HCT116 (cell line): ENCODE measurements at places on chromosomes 12 and 14. TPM values are rescaled to one million over a fixed set of nuclear protein-coding genes. Genes with fewer than 3 reads are reported as not detected.

Gene DMAC2L
- 8.9 TPM for total RNA-seq

GRCh38 chr14:63508033-63508432 is 35.1 kb downstream of the PPP2R5E start:
- H3K27me3 ChIP-seq = no peaks in the 10 kb centered on the region
- no peak overlapping the region for H3K4me3 ChIP-seq
- H3K36me3 ChIP-seq = no peaks in the 10 kb centered on the region
- no peak for DNase-seq

DNA sequence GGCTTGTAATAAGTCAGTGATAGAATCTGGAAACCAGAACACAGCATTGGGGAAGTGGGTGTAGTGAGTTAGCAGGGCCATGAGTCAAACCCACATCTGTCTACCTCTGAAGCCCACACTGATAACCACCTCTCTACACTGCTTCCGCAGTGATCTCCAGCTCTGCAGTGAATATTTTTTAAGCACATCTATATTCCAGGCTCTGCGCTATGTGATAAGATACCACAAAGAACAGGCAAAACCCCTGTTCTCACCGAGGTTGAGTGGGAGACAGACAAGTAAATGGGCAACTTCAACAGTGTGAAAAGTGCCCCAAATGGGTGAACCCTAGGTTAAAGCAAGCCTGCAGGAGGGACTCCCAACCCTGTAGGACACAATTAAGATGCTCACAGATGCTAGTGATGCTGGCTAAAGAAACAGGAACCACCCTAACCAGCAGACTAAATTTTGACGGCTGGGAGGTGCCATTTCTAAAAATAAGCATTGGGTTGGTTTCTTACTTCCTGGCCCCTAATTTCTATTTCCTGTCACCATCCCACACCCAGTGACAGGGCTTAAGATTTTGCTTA is 375.0 kb downstream of the DPF3 start:
- no peaks in the 10 kb centered on the region for H3K27me3 ChIP-seq
- H3K4me3 ChIP-seq = no peak overlapping the region
- no peak for DNase-seq
- no peak overlapping the region for H3K27ac ChIP-seq
- H3K36me3 ChIP-seq = no peaks in the 10 kb centered on the region
- H3K4me1 ChIP-seq = no peaks in the 10 kb centered on the region

Gene TAPBPL
- total RNA-seq = 0.54 TPM

Gene IL26
- total RNA-seq = not detected

Gene OAS1
- 0.64 TPM for total RNA-seq

DNA sequence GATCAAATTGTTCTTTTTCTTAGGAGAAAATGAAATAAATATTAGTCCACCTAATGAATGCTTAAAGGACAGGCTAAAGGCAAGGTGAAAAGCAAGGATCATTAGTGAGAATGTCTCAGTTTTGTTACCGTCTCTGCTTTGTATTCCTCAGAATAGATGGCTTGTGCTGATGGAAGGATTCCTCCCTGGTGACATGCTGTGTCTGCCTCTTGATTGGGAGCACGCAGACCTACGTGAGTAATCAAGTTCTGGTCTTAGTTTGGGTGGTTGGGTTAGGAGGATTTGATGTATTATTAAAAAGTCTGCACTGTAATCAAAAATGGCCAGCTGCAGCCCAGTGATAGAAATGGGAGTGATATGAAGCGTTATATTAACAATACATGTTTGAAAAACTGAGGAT is 78.8 kb upstream of the RTL1 start:
- no peak for DNase-seq
- H3K4me3 ChIP-seq = peak overlapping the region; percentile 36
- no peak overlapping the region for H3K27ac ChIP-seq
- H3K36me3 ChIP-seq = no peaks in the 10 kb centered on the region
- peaks cover 51% of the 10 kb centered on the region for H3K4me1 ChIP-seq

Gene LTB4R2
- 15.4 TPM for total RNA-seq

- no peak overlapping the region for H3K4me3 ChIP-seq
- peak; percentile 52 for DNase-seq
- H3K4me1 ChIP-seq = peaks cover 18% of the 10 kb centered on the region
- H3K36me3 ChIP-seq = no peaks in the 10 kb centered on the region
Measured at GRCh38 chr12:114625294-114625851, 58.6 kb downstream of the TBX3 start.

DNA sequence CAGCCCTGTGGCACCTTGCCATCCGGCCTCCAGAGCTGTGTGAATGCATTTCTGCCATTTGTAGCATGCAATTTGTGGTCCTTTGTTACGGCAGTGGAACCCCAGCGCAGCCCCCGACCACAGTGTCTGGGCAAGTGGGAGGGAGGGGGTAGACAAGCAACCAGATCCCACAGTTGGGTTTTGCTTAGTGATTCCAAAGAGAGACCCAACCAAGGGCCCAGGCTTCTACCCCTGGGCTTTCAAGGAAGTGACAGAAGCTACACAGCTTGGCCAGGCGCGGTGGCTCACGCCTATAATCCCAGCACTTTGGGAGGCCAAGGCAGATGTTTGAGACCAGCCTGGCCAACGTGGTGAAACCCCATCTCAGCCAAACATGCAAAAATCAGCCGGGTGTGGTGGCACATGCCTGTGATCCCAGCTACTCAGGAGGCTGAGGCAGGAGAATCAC is 17.8 kb downstream of the ZBTB42 start:
- no peaks in the 10 kb centered on the region for H3K27me3 ChIP-seq
- H3K27ac ChIP-seq = no peak overlapping the region
- peaks cover 14% of the 10 kb centered on the region; the same call in 1 of the 2 replicates for H3K4me1 ChIP-seq
- H3K4me3 ChIP-seq = no peak overlapping the region
- no peaks in the 10 kb centered on the region for H3K36me3 ChIP-seq

DNA sequence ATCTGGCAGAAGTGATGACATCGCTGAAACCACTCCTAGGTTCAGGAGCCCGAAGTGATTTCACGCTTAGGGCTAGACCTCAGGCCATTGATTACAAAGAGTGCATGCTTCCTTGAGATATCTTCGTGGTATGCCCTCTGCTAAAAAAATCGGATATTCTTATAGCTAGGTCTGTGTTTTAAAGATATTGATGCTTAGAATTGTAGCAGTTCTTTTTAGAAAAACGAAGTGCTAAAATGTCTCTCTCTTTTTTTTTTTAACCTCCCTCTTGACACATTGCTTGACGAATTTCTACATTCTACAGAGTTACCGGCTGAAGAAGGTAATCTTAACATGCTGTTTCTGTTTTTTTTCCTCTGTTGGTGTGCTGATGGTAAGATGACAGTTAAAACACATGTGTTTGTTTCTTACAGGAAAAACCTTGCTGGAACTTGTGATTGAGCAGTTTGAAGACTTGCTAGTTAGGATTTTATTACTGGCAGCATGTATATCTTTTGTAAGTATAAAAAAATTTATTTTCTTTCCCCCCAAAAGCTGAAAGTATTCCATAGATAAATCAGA is 1.3 kb downstream of the ATP2A2 start:
- H3K4me3 ChIP-seq = peak overlapping the region; percentile 56
- no peak for DNase-seq
- H3K27me3 ChIP-seq = no peaks in the 10 kb centered on the region
- peaks cover 12% of the 10 kb centered on the region for H3K4me1 ChIP-seq
- peaks cover 40% of the 10 kb centered on the region for H3K36me3 ChIP-seq

DNA sequence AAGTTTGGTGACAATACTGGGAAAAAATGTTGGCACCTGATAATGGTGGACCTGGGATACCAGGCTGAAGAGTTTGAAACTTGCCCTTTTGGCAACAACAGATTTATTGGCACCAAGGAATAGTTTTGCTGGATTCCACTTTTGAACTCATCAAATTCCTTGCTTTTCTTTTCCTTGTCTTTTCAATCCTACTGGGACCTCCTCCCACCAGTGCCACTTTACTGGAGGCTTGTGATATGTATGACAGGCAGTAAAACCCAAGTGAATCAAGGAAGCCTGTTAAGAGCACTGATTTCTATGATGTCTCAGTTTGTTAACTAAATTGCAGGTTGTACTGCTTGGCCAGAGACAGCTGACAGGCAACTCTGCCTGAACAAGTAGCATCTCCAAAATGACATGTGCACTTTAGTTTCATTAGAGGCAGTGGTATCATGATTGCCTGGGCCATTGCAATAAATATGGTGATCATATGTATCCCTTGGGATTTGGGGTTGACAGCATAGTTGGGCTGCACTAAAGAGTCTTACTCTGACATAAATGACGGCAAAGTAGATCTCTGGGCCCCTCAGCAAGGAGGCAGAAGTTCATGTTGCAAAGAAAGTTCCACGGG is 565.4 kb downstream of the DIO2 start:
- no peak overlapping the region for H3K27ac ChIP-seq
- H3K27me3 ChIP-seq = no peaks in the 10 kb centered on the region; the same call in 1 of the 2 replicates
- H3K4me3 ChIP-seq = no peak overlapping the region
- no peaks in the 10 kb centered on the region for H3K36me3 ChIP-seq

DNA sequence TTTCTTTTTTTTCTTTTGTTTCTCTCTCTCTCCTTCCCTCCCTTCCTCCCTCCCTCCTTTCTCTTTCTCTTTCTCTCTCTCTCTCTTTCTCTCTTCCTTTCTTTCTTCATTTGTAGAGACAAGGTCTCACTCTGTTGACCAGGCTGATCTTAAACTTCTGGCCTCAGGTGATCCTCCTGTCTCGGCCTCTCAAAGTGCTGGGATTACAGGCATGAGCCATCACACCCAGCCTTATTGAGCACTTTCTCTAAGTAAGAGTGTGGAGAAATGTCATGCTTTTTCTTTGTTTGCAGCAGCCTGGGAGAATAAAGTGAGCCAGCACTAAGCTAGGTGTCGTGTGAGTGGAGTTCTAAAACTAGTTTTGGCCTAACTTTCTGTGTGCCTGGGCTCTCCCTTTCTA is 74.0 kb downstream of the TTC7B start:
- H3K27ac ChIP-seq = no peak overlapping the region
- H3K4me1 ChIP-seq = no peaks in the 10 kb centered on the region
- no peaks in the 10 kb centered on the region for H3K36me3 ChIP-seq
- no peak for DNase-seq
- no peak overlapping the region for H3K4me3 ChIP-seq

Gene FUT8
- 42.3 TPM for total RNA-seq

GRCh38 chr12:76588881-76589565 is 29.5 kb upstream of the OSBPL8 start:
- DNase-seq = no peak
- no peaks in the 10 kb centered on the region for H3K36me3 ChIP-seq
- H3K27me3 ChIP-seq = no peaks in the 10 kb centered on the region
- H3K27ac ChIP-seq = no peak overlapping the region
- peaks cover under 1% of the 10 kb centered on the region; the same call in 1 of the 2 replicates for H3K4me1 ChIP-seq
- no peak overlapping the region for H3K4me3 ChIP-seq

Gene ENO2
- total RNA-seq = 117 TPM

DNA sequence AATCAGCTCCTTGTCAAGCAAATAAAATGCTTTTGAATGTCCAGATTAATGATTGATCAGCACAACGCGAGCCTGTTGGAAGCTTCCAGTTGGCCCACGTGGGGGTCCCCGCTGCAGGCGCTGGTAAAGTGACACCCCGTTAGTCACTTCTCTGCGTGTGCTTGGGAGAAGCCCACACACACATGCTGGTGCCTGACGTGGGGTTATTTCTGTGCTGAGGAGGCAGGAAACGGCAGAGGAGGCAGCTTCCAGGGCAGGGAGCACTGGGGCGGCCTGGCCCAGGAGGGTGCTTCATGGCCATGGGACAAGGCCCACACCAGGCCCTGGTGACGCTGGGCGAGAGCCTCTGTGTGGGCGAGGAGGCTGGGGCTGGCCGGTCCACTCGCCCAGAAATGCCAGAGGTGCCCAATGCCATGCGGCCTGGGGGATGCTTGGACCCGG is 101.5 kb downstream of the KIF26A start:
- no peak overlapping the region for H3K4me3 ChIP-seq
- no peak overlapping the region for H3K27ac ChIP-seq
- H3K36me3 ChIP-seq = no peaks in the 10 kb centered on the region
- no peaks in the 10 kb centered on the region for H3K27me3 ChIP-seq

- DNase-seq = no peak
- H3K27me3 ChIP-seq = no peaks in the 10 kb centered on the region
- no peaks in the 10 kb centered on the region for H3K36me3 ChIP-seq
- no peak overlapping the region for H3K4me3 ChIP-seq
- H3K27ac ChIP-seq = no peak overlapping the region
- peaks cover 7% of the 10 kb centered on the region; the same call in 1 of the 2 replicates for H3K4me1 ChIP-seq
Measured at GRCh38 chr14:101442451-101442850, 118.8 kb upstream of the DIO3 start.

DNA sequence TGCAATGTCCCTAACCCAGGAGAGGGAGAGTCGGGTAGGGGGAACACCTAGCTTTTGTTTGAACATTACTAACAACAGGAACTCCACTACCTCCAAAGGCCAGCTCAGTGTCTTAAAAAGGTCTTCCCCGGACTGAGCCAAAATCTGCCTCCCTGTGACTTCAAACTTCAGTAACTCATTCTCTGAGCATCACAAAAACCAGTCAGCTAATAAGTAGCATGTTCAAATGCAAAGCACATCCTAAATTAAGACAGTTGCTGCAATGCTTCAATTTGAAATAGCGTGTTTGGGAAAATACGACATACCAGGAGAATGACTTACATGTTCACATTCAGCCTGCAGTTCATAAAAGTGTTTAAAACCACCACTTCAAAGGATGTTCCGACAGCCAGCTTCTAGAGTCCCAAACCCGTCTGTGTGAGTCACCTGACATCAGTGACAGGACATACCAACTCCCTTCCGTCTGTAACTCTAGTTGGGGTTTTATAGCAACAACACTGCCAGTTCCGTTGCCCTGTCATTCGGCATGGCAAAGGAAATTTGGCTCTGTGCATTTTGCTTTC is 13.0 kb downstream of the ZFP36L1 start:
- peak overlapping the region; percentile 41 for H3K4me3 ChIP-seq
- peaks cover 70% of the 10 kb centered on the region for H3K4me1 ChIP-seq
- no peaks in the 10 kb centered on the region for H3K36me3 ChIP-seq
- peak overlapping the region; percentile 88 for H3K27ac ChIP-seq

Gene CMKLR1
- total RNA-seq = 0.15 TPM

DNA sequence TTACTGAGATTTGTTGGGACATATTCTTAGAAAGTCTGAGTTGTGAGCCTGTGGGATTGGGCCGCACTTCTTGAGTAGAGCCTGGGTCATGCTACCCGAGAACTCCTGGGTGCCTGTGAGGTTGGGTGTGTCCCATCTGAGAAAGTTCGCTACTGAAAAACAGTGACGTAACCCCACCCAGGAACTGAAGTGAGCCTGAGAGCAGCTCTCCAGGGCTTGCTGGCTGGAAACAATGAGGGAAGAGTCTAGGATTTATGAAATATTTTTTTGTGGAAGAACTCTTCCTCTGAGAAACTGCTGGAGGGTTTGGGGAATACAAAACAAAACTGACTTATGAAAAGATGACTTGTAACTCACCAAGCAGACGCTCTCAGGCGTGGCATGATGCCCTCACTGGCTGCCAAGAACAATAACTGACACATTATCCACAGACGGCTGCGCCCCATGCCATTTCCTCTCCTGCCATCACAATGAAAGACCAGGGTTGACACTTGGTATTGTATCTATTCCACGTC is 69.2 kb downstream of the RASSF3 start:
- peak; percentile 74 for DNase-seq
- H3K4me3 ChIP-seq = peak overlapping the region; percentile 44
- H3K4me1 ChIP-seq = peaks cover 73% of the 10 kb centered on the region
- H3K27me3 ChIP-seq = no peaks in the 10 kb centered on the region
- H3K36me3 ChIP-seq = 0 out of 2 replicates have a peak, but pooled peaks cover 3% of the 10 kb centered on the region
- H3K27ac ChIP-seq = peak overlapping the region; percentile 66

DNA sequence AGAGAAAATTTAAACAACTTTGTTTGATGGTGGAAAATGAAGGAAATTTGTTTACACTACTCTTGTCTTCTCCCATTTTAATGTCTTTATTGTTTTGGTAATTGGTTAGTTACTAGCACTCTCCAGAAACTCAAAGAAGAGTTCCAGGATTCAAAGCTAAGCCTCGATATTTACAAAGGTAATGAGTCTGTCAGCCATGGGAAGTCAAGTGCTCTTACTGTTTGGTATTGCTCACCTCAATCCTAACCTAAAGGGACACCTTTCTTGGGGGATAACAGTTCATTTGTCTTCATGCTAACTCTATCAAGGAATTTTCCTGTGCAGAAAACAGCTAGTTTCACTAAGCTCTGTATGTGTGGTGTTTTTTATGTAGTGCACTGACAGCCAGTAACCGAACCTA is 222.9 kb upstream of the LMO3 start:
- H3K4me1 ChIP-seq = no peaks in the 10 kb centered on the region
- DNase-seq = no peak
- H3K27ac ChIP-seq = no peak overlapping the region
- no peak overlapping the region for H3K4me3 ChIP-seq
